ENCODE measurements at places on chromosomes 3 and 15. TPM values are rescaled to one million over a fixed set of nuclear protein-coding genes. Genes with fewer than 3 reads are reported as not detected.

GRCh38 chr3:31382856-31383255 is 149.9 kb upstream of the STT3B start:
- H3K27ac ChIP-seq, result no peak overlapping the region
- no peak for DNase-seq
- no peaks in the 10 kb centered on the region for H3K27me3 ChIP-seq

GRCh38 chr15:95471690-95472086 is 858.8 kb upstream of the NR2F2 start:
- no peaks in the 10 kb centered on the region for H3K36me3 ChIP-seq
- DNase-seq, result no peak
- H3K4me3 ChIP-seq, result no peak overlapping the region
- no peak overlapping the region for H3K27ac ChIP-seq
- H3K4me1 ChIP-seq, result no peaks in the 10 kb centered on the region
- no peaks in the 10 kb centered on the region for H3K27me3 ChIP-seq

DNA sequence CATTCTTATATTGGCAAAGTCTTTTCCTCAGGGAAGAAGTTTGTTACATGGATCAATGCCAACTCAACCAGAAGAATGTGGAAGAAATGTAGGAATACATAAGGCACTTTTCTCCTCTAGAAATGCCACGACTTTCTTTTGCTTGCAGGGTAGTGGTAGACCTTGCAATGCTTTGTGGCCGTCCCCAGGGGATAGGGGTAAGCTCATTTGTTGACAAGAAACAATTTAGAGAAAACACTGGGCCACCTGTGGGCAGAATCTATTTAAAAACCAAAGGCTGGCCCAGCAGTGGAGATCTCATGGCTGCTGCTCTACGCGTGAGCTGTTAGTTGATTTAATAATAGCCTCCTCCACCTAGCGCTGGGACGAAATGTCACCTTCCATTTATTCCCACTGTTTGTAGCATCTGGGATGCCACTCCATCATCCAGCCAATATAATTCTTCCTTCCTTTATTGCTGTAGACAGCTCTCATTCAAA is 64.6 kb upstream of the PFN2 start:
- H3K4me3 ChIP-seq, result no peak overlapping the region
- DNase-seq, result no peak
- peaks cover 5% of the 10 kb centered on the region for H3K27me3 ChIP-seq
- no peak overlapping the region for H3K27ac ChIP-seq
- no peaks in the 10 kb centered on the region for H3K36me3 ChIP-seq

AGBL1 gene
- total RNA-seq, result not detected

SCAANT1 gene
- not detected for total RNA-seq

ADCY5 gene
- total RNA-seq, result not detected

ESYT3 gene
- not detected for total RNA-seq

- no peaks in the 10 kb centered on the region for H3K4me1 ChIP-seq
- DNase-seq, result no peak
- H3K27me3 ChIP-seq, result no peaks in the 10 kb centered on the region
- no peaks in the 10 kb centered on the region for H3K36me3 ChIP-seq
Measured at GRCh38 chr3:23600167-23600871, 205.4 kb upstream of the UBE2E1 start.

CCR2 gene
- total RNA-seq, result 16.3 TPM

- no peaks in the 10 kb centered on the region for H3K27me3 ChIP-seq
- H3K27ac ChIP-seq, result no peak overlapping the region
- no peaks in the 10 kb centered on the region for H3K36me3 ChIP-seq
- no peak overlapping the region for H3K4me3 ChIP-seq
- H3K4me1 ChIP-seq, result no peaks in the 10 kb centered on the region
Measured at GRCh38 chr3:195115600-195116406, 155.2 kb downstream of the XXYLT1 start.

GRCh38 chr3:184004476-184004875 is 13.2 kb downstream of the ABCC5 start:
- no peak overlapping the region for H3K4me3 ChIP-seq
- H3K27ac ChIP-seq, result no peak overlapping the region
- DNase-seq, result no peak
- H3K27me3 ChIP-seq, result no peaks in the 10 kb centered on the region
- H3K4me1 ChIP-seq, result no peaks in the 10 kb centered on the region

GRCh38 chr15:88069561-88069960 is 187.0 kb downstream of the NTRK3 start:
- H3K4me3 ChIP-seq, result no peak overlapping the region
- no peak overlapping the region for H3K27ac ChIP-seq
- H3K27me3 ChIP-seq, result no peaks in the 10 kb centered on the region

DNA sequence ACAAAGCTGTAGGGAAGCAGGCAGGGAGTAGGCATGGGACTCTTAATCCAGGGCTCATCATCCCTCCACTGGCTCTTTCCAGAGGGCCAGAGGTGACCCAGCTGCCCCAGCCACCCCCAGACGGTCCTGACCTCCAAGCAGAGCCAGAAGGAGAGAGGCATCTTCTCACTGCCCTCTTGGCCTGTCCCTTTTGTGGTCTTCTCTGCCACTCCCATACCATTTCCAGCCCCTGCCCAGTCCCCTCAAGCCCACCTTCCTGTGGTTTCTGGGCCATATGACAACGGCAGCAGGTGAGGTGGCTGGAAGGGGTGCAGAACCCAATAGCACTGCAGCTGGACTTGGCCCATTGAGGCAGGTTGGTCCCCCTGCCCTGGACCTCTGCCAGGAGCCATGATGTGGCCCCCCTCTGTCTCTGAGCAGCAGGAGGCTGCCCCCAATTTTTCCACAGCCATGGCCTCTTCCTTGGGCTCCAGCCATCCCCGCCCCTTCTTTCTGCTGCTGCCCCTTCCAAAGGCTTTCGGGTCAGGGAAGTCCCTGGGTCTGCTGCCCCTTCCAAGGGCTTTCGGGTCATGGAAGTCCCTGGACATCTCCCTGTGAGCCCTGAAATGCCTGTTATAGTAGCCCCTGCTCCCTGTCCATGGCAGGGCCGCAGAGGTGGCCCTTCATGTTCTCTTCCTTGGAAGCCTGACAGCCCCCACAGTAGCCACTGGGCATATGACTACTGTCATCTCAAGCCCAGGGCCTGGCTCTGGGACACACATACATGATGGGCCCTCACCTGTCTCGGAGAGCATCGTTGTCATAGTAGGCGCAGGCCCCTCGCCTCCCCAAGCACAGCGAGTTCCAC is 39.5 kb upstream of the RAB6B start:
- no peaks in the 10 kb centered on the region for H3K4me1 ChIP-seq
- no peak overlapping the region for H3K27ac ChIP-seq
- H3K36me3 ChIP-seq, result no peaks in the 10 kb centered on the region
- H3K27me3 ChIP-seq, result no peaks in the 10 kb centered on the region

CCR1 gene
- total RNA-seq, result 1.3 TPM

DNA sequence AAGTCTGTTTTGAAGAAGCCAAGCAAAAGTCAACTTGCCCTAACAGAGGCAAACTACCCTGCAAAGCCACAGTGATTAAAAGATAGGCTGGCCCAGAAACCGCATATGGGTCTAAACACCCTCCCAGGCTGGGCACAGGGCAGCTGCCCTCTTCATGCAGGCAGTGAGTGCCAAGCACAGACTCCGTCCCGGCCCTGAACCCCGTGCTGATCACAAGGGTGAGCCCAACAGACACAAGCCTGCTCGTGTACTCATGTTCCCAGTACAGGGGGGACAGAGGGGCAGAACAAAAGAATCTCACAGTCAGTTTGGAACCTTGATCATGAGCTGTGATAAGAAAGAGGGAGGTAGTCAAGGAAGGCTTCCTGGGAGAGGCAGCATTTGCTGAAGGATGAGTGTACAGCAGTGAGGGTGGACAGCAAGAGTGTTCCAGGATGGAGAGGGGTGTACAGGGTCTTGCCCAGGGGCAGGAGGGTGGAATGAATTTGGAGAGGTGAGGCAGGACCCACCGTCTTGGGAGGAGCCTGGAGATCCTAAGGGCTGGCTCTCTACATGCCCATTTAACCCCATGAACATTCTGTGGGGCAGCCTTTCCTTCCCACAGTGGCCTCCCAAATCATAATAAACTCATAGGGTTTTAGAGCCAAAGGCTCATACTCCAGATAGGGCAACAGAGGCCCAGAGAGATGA is 43.2 kb upstream of the PRR23E start:
- no peak overlapping the region for H3K4me3 ChIP-seq
- no peaks in the 10 kb centered on the region for H3K27me3 ChIP-seq
- no peaks in the 10 kb centered on the region for H3K36me3 ChIP-seq
- no peak overlapping the region for H3K27ac ChIP-seq

- no peak overlapping the region for H3K4me3 ChIP-seq
- H3K4me1 ChIP-seq, result no peaks in the 10 kb centered on the region
- no peak overlapping the region for H3K27ac ChIP-seq
- DNase-seq, result no peak
- H3K27me3 ChIP-seq, result no peaks in the 10 kb centered on the region
Measured at GRCh38 chr3:81579744-81580143, 181.7 kb downstream of the GBE1 start.

DNA sequence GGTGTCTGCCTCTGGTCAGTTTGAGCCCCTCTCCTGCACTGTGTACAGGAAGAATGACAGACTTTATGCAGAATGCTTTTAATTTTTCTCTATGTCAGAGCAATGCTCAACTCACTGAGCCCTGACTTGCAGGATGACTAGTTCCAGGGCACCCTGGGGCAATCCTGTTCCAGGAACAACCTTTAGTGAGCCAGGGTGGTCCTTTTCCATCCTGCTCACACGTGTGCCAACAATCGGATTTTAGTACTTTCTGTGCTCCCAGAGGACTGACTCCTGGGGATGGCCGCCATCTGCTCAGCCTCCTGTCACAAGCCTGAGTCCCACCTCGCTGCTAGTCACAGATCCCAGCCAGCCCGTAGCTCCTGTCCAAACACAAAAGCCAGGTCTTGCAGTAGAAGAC is 48.2 kb upstream of the ALDH1A3 start:
- no peak overlapping the region for H3K27ac ChIP-seq
- no peaks in the 10 kb centered on the region for H3K27me3 ChIP-seq
- H3K36me3 ChIP-seq, result no peaks in the 10 kb centered on the region

- H3K27me3 ChIP-seq, result no peaks in the 10 kb centered on the region
- no peak overlapping the region for H3K4me3 ChIP-seq
- H3K27ac ChIP-seq, result no peak overlapping the region
Measured at GRCh38 chr3:138051947-138052802, 42.2 kb downstream of the CLDN18 start.

DNA sequence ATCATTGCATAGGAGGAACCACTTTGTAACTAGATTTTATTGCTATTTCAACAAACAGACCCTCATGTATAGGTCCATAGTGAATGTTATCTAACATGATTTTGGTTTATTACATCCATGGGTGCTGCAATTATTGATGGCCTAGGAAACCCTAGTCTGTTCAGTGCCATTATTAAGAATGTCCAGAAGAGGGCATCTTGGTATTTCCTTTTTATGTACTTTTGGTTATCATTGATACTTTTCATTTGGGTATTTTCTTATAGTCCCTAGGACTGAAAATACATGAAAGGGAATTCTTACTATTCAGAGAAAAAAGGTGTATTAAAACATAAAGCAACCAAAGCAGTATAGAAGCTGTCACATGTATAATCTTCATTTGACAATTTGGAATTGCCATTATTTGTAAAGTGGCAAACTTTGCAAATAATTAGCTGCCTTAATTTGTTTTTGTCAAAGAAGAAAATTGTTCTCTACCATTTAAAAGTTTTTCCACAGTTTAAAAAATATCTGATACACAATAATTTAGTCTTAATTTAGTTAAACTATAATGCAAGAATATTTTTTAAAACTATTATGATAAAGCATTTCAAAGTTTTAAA is 48.7 kb downstream of the CNOT10 start:
- H3K4me1 ChIP-seq, result no peaks in the 10 kb centered on the region
- no peaks in the 10 kb centered on the region for H3K27me3 ChIP-seq
- no peak overlapping the region for H3K27ac ChIP-seq

TIMP4 gene
- not detected for total RNA-seq

DNA sequence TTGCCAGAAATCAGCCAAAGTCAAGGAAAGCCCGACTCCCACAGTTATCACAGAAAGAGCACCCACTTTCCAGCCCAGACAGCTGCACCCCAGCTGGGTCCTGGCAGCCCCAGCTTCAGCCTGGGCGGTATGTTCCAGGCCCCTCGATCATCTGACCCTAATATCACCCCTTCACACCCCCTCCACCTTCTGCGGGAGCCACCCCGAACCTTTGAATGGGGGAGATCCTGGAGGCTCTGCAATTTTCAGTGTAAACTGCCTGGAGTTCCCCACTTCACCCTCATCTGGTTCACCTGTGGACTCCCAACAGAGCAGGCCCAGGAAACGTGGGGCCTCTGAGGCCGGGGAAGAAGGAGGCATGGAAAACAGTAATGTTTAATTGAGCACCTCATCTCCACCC is 5.9 kb downstream of the PRSS50 start:
- no peak overlapping the region for H3K27ac ChIP-seq
- no peaks in the 10 kb centered on the region for H3K4me1 ChIP-seq
- H3K36me3 ChIP-seq, result no peaks in the 10 kb centered on the region
- H3K27me3 ChIP-seq, result no peaks in the 10 kb centered on the region
- DNase-seq, result no peak

GRCh38 chr3:53748512-53749271 is 97.5 kb downstream of the CHDH start:
- H3K27ac ChIP-seq, result no peak overlapping the region
- H3K27me3 ChIP-seq, result no peaks in the 10 kb centered on the region
- no peaks in the 10 kb centered on the region for H3K36me3 ChIP-seq
- H3K4me3 ChIP-seq, result no peak overlapping the region
- no peak for DNase-seq

DNA sequence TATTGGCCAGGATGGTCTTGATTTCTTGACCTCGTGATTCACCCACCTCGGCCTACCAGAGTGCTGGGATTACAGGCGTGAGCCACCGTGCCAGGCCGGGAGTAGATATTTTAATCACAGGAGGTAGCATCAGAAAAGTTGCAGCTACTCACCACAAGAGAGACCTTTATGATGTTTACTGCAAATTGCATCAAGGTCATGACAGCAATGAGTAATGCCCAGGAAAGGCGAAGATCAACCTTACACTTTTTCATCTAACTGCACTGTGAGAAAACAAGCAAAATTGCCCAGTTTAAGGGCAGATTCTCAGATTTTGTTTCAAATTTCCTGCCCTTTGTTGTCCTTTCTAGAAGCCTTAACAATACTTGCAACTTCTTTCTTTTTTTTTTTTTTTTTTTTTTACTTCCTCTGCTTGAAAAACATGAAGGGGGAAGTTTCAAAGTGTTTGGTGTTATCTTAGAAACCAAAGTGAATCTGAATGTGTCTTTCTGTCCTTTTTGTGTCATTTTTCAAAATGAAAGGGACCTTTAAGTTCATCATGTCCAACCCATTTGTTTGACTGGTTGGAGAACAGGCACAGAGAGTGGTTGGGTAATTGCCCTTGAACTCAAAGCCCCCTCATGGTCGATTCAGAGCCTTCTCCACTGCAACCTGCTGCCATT is 25.0 kb downstream of the TGFBR2 start:
- H3K4me1 ChIP-seq, result peaks cover 99% of the 10 kb centered on the region
- no peaks in the 10 kb centered on the region for H3K36me3 ChIP-seq
- no peaks in the 10 kb centered on the region for H3K27me3 ChIP-seq
- DNase-seq, result peak; percentile 77
- H3K4me3 ChIP-seq, result peak overlapping the region; percentile 11
- H3K27ac ChIP-seq, result peak overlapping the region; percentile 60

All from CD4-positive, alpha-beta memory T cell (primary cell).